ENCODE measurements at places on chromosomes 13 and 19. TPM values are rescaled to one million over a fixed set of nuclear protein-coding genes. Genes with fewer than 3 reads are reported as not detected.

- no peaks in the 10 kb centered on the region for H3K36me3 ChIP-seq
- H3K4me1 ChIP-seq, result peaks cover 46% of the 10 kb centered on the region
- no peak overlapping the region for H3K4me3 ChIP-seq
- H3K27me3 ChIP-seq, result no peaks in the 10 kb centered on the region
Observed at GRCh38 chr19:39157997-39158389, 32.4 kb downstream of the PAK4 start.

DNA sequence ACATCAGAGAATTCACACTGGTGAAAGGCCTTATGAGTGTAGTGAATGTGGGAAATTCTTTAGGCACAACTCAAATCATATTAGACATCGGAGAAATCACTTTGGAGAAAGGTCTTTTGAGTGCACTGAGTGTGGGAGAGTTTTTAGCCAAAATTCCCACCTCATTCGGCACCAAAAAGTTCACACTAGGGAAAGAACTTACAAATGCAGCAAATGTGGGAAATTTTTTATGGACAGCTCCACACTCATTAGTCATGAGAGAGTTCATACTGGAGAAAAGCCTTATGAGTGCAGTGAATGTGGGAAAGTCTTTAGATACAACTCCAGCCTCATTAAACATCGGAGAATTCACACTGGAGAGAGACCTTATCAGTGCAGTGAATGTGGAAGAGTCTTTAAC lies 10.1 kb downstream of the ZNF17 start:
- DNase-seq, result no peak
- H3K4me3 ChIP-seq, result no peak overlapping the region
- no peak overlapping the region for H3K27ac ChIP-seq
- no peaks in the 10 kb centered on the region for H3K4me1 ChIP-seq
- H3K36me3 ChIP-seq, result peaks cover 58% of the 10 kb centered on the region

- H3K4me3 ChIP-seq, result no peak overlapping the region
- no peaks in the 10 kb centered on the region for H3K4me1 ChIP-seq
- H3K27me3 ChIP-seq, result no peaks in the 10 kb centered on the region
- H3K36me3 ChIP-seq, result no peaks in the 10 kb centered on the region
Observed at GRCh38 chr13:80921971-80922370, 581.0 kb upstream of the SPRY2 start.

DNA sequence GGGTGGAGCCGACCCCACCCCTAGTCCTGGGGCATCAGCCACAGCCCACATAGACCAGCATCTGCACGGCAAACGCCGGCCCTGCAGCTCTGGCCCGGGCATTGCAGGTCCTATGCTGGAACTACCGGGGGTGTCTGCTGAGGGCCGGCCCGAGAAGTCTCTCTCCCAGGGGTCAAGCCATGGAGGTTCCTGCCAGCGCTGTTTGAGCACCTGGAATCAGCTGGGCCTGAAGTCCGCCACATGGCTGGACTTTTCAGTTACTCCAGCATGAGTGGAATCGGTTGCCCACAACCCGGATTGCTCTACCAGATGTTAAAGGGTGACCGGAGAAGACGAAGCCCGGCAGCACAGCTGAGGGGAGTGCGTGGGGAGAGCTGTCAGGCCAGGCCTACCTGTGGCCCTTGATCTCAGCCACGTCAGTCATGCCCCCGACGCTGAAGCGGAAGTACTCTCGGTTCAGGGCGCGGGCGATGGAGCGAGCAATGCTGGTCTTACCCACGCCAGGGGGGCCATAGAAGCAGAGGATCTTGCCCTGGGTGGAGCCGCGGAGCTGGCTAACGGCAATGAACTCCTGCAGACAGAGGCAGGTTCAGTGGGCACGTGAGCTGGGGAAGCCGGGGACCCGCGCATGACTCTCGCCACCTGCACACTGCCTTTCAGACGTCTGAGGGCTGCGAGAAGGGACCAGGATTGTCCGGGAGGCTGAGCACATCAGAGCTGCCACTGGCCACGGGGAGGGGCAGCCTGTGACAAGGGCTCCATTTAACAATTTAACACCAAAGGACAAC lies 8.7 kb downstream of the RPL36 start:
- no peak for DNase-seq
- peaks cover 51% of the 10 kb centered on the region for H3K36me3 ChIP-seq
- H3K4me1 ChIP-seq, result 0 out of 2 replicates have a peak, but pooled peaks cover 6% of the 10 kb centered on the region
- no peak overlapping the region for H3K4me3 ChIP-seq

- no peaks in the 10 kb centered on the region for H3K4me1 ChIP-seq
- no peak overlapping the region for H3K4me3 ChIP-seq
- DNase-seq, result no peak
- H3K36me3 ChIP-seq, result no peaks in the 10 kb centered on the region
- no peaks in the 10 kb centered on the region for H3K27me3 ChIP-seq
- no peak overlapping the region for H3K27ac ChIP-seq
Observed at GRCh38 chr13:100334214-100334613, 245.3 kb downstream of the PCCA start.

GRCh38 chr13:29301027-29301426 lies 294.5 kb downstream of the SLC7A1 start:
- H3K27ac ChIP-seq, result no peak overlapping the region
- no peak for DNase-seq
- H3K36me3 ChIP-seq, result no peaks in the 10 kb centered on the region
- H3K4me3 ChIP-seq, result no peak overlapping the region

- no peak overlapping the region for H3K27ac ChIP-seq
- 0 out of 2 replicates have a peak, but pooled peaks cover 6% of the 10 kb centered on the region for H3K27me3 ChIP-seq
- DNase-seq, result no peak
- no peaks in the 10 kb centered on the region for H3K4me1 ChIP-seq
Observed at GRCh38 chr13:26583662-26584061, 26.2 kb downstream of the WASF3 start.

DNA sequence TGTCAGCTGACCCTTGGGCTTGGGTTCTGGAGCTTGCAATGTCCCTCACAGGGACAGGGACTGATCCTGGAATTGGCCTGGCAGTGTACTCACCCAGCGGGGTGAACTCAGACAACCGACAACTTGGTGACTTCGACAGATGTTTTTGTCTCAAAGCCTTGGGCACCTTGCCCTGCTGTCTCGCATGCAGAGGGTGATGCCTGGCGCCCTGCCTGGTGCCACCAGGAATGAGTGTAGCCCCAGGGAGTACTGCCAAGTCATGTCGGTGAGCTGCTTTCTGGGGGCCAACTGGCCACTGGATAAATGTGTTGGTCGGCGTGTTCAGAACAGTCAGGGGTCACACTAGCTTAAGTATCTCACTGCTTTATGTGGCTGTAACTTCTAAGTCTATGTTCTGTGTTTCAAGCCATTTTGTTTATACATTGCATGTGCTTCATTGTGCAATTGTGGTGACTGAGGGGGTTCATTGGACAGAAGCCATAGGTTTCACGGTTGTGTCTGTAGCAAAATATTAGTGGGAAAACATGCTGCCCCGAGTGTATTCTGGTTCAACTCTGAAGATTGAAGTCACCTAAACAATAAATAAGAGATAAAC lies 96.3 kb upstream of the TNFSF11 start:
- H3K27ac ChIP-seq, result no peak overlapping the region
- no peaks in the 10 kb centered on the region for H3K4me1 ChIP-seq
- no peak overlapping the region for H3K4me3 ChIP-seq
- no peaks in the 10 kb centered on the region for H3K27me3 ChIP-seq
- H3K36me3 ChIP-seq, result no peaks in the 10 kb centered on the region

GRCh38 chr13:110607675-110608224 lies 7.6 kb upstream of the NAXD start:
- H3K36me3 ChIP-seq, result no peaks in the 10 kb centered on the region
- DNase-seq, result no peak
- peaks cover 18% of the 10 kb centered on the region for H3K4me1 ChIP-seq
- H3K27ac ChIP-seq, result no peak overlapping the region

- no peaks in the 10 kb centered on the region for H3K36me3 ChIP-seq
- no peaks in the 10 kb centered on the region for H3K4me1 ChIP-seq
- H3K27ac ChIP-seq, result no peak overlapping the region
- H3K4me3 ChIP-seq, result no peak overlapping the region
- H3K27me3 ChIP-seq, result no peaks in the 10 kb centered on the region
Observed at GRCh38 chr19:38494379-38494778, 60.9 kb downstream of the RYR1 start.

- no peak for DNase-seq
- no peak overlapping the region for H3K4me3 ChIP-seq
- H3K4me1 ChIP-seq, result no peaks in the 10 kb centered on the region
- no peaks in the 10 kb centered on the region for H3K27me3 ChIP-seq
Observed at GRCh38 chr19:17519967-17520366, 8.5 kb downstream of the PGLS start.

DNA sequence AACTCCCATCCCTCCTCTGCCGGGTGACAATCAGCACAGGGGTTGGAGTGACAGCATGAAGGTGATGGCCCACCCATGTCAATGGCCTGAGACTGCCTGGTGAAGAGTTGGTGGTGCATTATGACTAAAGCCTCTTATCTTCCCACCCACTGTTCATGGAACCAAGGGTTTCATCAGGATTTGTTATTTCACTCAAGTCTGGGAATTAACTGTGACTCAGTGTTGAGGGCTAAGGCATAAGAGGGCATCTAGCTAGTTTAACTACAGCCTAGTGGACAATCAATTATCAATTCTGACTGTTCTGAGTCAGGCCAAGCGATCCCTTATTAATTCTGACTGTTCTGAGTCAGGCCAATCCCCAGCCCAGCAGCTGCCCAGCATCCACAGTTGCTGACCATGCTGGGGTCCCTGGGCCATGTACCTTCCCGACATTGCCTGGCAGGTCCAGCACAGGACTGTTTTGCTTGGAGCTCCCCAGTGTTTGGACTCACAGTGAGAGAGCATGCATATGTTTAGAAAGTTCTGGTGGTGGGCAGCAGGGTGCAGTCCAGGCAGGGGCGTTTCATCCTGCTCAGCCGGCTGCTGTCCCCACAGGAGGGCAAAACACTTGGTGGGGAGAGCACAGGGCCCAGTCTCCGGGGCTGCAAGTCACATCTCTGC lies 65.5 kb downstream of the RASL11A start:
- no peaks in the 10 kb centered on the region for H3K4me1 ChIP-seq
- H3K27me3 ChIP-seq, result no peaks in the 10 kb centered on the region
- no peaks in the 10 kb centered on the region for H3K36me3 ChIP-seq
- H3K27ac ChIP-seq, result no peak overlapping the region
- no peak overlapping the region for H3K4me3 ChIP-seq

DNA sequence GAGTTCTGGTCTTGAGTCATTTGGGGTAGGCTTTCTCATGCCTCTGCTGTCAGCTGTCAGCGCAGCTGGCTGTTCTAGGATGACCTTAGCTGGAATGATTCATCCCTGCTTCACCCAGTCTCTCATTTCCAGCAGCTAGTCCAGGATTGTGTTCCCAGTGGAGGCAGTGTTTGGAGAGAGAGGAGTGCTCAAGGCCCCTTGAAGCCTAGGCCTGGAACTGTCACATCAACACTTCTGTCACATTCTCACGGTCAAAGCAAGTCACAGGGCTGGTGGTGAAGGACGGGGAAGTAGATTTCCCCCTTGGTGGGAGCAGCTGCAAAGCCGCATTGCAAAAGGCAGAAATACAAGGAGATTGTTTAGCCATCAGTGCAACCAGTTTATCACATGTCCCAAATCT lies 15.2 kb downstream of the TPT1 start:
- no peak overlapping the region for H3K4me3 ChIP-seq
- no peaks in the 10 kb centered on the region for H3K27me3 ChIP-seq
- peak; percentile 67 for DNase-seq
- H3K4me1 ChIP-seq, result peaks cover 19% of the 10 kb centered on the region
- H3K27ac ChIP-seq, result peak overlapping the region; percentile 25

GRCh38 chr13:52780092-52780491 lies 40.5 kb upstream of the CNMD start:
- H3K27ac ChIP-seq, result no peak overlapping the region
- no peaks in the 10 kb centered on the region for H3K4me1 ChIP-seq
- no peak overlapping the region for H3K4me3 ChIP-seq
- H3K36me3 ChIP-seq, result no peaks in the 10 kb centered on the region
- DNase-seq, result no peak

The KLK14 gene
- total RNA-seq, result not detected

The NDUFA11 gene
- total RNA-seq, result 556 TPM

The KLF16 gene
- 15.1 TPM for total RNA-seq
